ENCODE measurements at places on chromosomes 5 and 9. TPM values are rescaled to one million over a fixed set of nuclear protein-coding genes. Genes with fewer than 3 reads are reported as not detected.
A peak's percentile ranks its signal among the peaks of the same experiment; 100 is the strongest.

- H3K36me3 ChIP-seq: no peaks in the 10 kb centered on the region
- no peaks in the 10 kb centered on the region for H3K27me3 ChIP-seq
- H3K4me1 ChIP-seq: peaks cover 5% of the 10 kb centered on the region
- no peak for DNase-seq
- H3K4me3 ChIP-seq: peak overlapping the region; percentile 30
- H3K27ac ChIP-seq: no peak overlapping the region
Measured at GRCh38 chr9:100111235-100111634, 12.2 kb downstream of the INVS start.

- no peak overlapping the region for H3K4me3 ChIP-seq
- peaks cover 16% of the 10 kb centered on the region for H3K36me3 ChIP-seq
Measured at GRCh38 chr5:80442742-80443141, 34.9 kb downstream of the ZFYVE16 start.

GRCh38 chr9:81604306-81605169, 84.8 kb downstream of the TLE1 start:
- H3K27ac ChIP-seq: peak overlapping the region; percentile 23
- no peak overlapping the region for H3K4me3 ChIP-seq
- no peak for DNase-seq
- H3K36me3 ChIP-seq: peaks cover 23% of the 10 kb centered on the region
- H3K27me3 ChIP-seq: peaks cover 2% of the 10 kb centered on the region

DNA sequence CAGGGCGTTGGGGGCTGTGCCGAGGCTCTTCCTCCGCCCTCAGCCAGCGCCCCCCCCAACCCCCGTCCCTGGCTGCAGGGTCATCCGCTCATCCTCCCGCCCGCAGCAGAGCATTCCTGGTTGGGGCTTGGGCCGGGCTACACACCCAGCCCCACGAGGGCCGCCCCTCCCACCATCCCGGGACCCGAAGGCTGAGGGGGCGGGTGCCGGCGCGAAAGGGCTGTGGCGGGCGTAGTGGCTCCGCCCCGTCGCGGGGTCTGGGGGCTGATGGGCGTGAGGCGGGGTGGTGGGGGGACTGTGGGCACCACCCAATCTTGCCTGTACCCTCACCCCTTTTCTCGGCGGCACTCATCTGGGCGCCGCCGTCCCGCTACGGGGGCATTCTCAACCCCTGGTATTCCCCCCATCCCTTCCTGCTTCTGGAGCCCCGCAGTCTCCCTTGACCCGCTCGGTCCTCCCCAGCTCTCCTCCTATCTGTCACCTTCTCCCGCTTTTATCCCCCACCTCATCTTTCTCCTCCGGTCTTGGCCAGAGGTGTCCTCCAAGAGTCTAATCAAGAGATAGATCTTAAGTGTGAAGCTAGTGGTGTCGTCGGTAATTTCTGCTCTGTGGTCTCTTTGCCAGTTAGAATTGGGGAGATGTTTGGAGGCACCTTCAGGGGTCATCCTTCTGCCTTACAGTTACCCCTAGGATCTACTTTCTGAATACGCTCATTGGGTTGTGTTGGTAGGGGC, 1.6 kb downstream of the FER start:
- peak; percentile 26 for DNase-seq
- H3K27ac ChIP-seq: peak overlapping the region; percentile 96
- peaks cover 22% of the 10 kb centered on the region for H3K4me1 ChIP-seq
- H3K4me3 ChIP-seq: peak overlapping the region; percentile 89

Gene PLCXD3
- polyA plus RNA-seq: not detected

Gene SLC31A1
- polyA plus RNA-seq: 5.8 TPM

Gene SLC4A9
- polyA plus RNA-seq: not detected

- H3K27me3 ChIP-seq: no peaks in the 10 kb centered on the region
- no peak overlapping the region for H3K4me3 ChIP-seq
- DNase-seq: no peak
- H3K4me1 ChIP-seq: no peaks in the 10 kb centered on the region
Measured at GRCh38 chr5:4984461-4984860, 155.7 kb upstream of the ADAMTS16 start.

GRCh38 chr9:79813258-79813638, 241.5 kb downstream of the TLE4 start:
- H3K4me1 ChIP-seq: peaks cover 30% of the 10 kb centered on the region
- H3K27ac ChIP-seq: peak overlapping the region; percentile 45
- H3K36me3 ChIP-seq: no peaks in the 10 kb centered on the region
- peaks cover 4% of the 10 kb centered on the region for H3K27me3 ChIP-seq
- DNase-seq: no peak

DNA sequence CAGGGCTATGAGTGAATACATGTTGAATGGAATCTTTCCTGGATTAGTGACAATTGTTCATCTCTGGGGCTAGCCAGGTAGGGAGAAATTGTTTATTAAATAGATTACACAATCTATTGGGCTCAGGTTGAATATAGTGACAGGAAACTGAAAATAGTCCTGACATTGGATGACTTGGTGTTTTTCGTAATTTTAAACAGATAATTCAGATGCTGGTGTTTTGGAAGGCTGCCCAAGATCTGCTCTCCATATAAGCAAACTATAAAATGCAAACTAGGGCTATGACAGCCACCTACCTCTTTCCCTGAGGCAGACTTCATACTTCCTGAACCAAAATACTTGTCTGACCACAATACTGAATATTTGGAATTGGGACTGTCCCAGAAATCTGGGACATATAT, 99.1 kb downstream of the ENC1 start:
- no peaks in the 10 kb centered on the region for H3K4me1 ChIP-seq
- peaks cover 7% of the 10 kb centered on the region for H3K27me3 ChIP-seq
- no peaks in the 10 kb centered on the region for H3K36me3 ChIP-seq
- no peak overlapping the region for H3K27ac ChIP-seq

Gene TEX10
- polyA plus RNA-seq: 11.3 TPM

Gene SLC9A3
- polyA plus RNA-seq: 0.66 TPM

- H3K36me3 ChIP-seq: no peaks in the 10 kb centered on the region
- H3K4me3 ChIP-seq: peak overlapping the region; percentile 81
- H3K27me3 ChIP-seq: no peaks in the 10 kb centered on the region
- H3K4me1 ChIP-seq: peaks cover 13% of the 10 kb centered on the region
Measured at GRCh38 chr5:119412279-119413227, 39.7 kb upstream of the HSD17B4 start.

GRCh38 chr9:127586537-127586936, 25.5 kb upstream of the STXBP1 start:
- H3K27me3 ChIP-seq: peaks cover 8% of the 10 kb centered on the region
- no peaks in the 10 kb centered on the region for H3K36me3 ChIP-seq
- H3K4me1 ChIP-seq: peaks cover 3% of the 10 kb centered on the region
- no peak overlapping the region for H3K4me3 ChIP-seq

Gene PRR16
- not detected for polyA plus RNA-seq

Gene ZNF169
- polyA plus RNA-seq: 3.7 TPM

Gene PRXL2C
- 12.6 TPM for polyA plus RNA-seq

DNA sequence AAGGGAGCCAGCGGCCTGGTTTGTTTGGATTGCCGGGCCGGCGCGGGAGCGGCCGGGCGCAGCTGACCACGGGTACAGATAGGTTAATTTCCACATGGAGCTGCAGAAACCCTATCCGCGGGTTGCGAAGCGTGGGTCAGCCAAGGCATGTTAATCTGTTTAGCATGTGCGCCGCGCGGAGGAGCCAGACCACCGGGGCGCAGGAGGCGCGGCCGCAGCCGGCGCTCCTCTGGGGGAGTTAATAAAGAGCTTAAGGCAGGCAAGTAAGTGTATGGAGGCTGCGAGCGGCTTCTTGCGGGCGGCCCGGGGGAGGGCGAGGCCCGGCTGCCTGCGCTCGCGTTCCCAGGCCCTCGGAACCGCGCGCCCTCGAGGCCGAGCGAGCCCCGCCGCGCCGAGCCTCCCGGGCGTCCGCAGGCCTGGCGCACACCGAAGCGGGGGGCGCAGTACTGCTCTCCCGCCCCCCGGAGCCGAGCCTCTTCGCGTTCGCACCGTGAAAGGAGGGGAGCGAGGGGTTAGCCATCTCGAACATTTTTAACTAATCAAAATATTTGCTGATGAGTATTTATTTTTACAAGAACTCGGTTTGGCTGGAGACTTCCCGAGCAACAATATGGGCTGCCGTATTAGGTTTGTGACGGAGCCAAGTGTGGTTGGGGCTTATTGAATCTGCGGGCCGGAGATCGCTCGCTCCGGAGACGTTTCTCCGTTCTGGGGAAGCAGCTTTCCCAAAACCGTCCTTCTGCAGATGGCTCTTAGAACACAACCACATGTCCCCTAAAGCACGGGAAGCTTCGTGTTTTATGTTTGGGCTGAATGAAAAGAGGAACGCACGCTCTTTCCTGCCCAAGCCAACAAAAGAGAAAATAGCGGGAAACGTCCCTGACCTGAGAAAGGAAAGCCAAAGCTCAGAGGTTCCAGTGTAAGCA, 28.8 kb downstream of the FOXD1 start:
- no peak overlapping the region for H3K27ac ChIP-seq
- H3K27me3 ChIP-seq: peaks cover 36% of the 10 kb centered on the region
- H3K4me3 ChIP-seq: no peak overlapping the region

Gene ADAMTS16
- polyA plus RNA-seq: not detected

Gene JAK2
- polyA plus RNA-seq: 6.8 TPM

- H3K4me3 ChIP-seq: no peak overlapping the region
- H3K27me3 ChIP-seq: no peaks in the 10 kb centered on the region
- H3K27ac ChIP-seq: no peak overlapping the region
- no peak for DNase-seq
- H3K36me3 ChIP-seq: no peaks in the 10 kb centered on the region
Measured at GRCh38 chr5:35136386-35136785, 88.6 kb upstream of the AGXT2 start.

Gene SYK
- 82.6 TPM for polyA plus RNA-seq

Gene PCDHGB5
- 2.0 TPM for polyA plus RNA-seq

- H3K27ac ChIP-seq: no peak overlapping the region
- no peak for DNase-seq
- no peak overlapping the region for H3K4me3 ChIP-seq
- H3K27me3 ChIP-seq: no peaks in the 10 kb centered on the region
- H3K4me1 ChIP-seq: no peaks in the 10 kb centered on the region
- H3K36me3 ChIP-seq: no peaks in the 10 kb centered on the region
Measured at GRCh38 chr9:127177665-127178265, 55.3 kb upstream of the ANGPTL2 start.

DNA sequence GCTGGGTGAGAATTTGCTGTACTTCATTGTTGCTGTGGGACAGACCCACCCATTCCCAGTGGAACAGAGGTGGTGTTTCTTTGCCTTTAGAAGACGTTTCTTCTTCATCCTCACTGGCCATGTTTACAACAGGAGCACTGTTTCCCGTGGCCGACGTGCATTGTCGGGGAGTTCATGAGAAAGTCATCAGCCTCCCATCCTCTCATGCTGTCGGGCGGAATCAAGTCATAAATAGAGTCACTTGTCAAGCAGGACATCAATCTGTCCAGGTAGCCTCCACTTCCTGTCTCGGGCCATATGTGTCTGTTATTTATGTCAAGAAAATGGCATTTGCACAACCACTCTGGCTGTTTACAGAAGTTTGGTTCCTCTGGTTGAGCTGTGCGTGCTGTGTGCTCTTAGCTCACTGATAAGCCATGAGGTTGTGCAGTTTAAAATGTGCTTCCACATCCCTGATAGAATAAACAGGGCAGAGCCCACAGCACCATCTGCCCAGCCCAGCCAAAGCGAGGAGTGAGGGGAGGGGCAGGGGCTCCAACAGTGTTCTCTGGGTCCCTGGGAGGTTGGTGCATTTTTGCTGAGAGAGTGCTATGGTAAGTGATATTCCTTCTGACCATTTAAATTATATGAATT, 401.9 kb upstream of the IRX2 start:
- H3K4me1 ChIP-seq: no peaks in the 10 kb centered on the region
- H3K4me3 ChIP-seq: no peak overlapping the region
- H3K36me3 ChIP-seq: no peaks in the 10 kb centered on the region
- peaks cover 7% of the 10 kb centered on the region for H3K27me3 ChIP-seq
- H3K27ac ChIP-seq: no peak overlapping the region

Gene JAKMIP2
- 18.4 TPM for polyA plus RNA-seq

DNA sequence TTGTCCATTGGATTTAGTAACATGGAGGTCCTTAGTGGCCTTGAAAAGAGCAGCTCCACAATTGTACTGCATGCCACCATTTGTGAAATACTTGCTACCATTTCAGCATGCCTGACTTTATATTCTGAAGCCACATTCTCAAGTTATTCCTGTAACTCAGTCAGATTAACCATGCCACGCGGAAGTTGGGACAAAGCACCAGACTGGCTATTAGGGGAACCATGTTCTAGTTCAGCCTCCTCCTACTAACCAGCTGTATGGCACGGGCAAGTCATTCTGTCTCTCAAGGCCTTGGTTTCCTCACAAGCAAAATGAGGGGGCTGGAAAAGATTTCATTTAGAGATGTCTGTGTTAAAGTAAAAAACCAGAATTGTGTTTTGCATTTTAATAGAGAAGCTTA, 418.0 kb downstream of the PLK2 start:
- DNase-seq: no peak
- H3K4me1 ChIP-seq: peaks cover 49% of the 10 kb centered on the region
- no peak overlapping the region for H3K27ac ChIP-seq
- H3K36me3 ChIP-seq: no peaks in the 10 kb centered on the region
- H3K27me3 ChIP-seq: no peaks in the 10 kb centered on the region
- H3K4me3 ChIP-seq: no peak overlapping the region

DNA sequence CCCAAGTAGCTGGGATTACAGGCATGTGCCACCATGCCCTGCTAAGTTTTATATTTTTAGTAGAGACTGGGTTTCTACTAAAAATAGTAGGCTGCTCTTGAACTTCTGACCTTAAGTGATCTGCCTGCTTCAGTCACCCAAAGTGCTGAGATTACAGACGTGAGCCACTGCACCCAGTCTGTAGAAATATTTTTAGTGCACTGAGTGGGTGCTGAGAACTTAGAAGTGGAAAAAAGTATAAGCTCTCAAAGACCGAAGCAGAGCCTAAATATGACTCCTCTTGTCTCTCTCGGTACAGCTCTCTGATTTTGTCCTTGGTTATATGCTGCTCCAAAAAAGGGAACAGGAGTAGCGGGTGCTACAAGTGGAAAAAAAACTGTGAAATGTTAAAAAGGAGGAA, 353.8 kb upstream of the IZUMO3 start:
- no peaks in the 10 kb centered on the region for H3K4me1 ChIP-seq
- H3K4me3 ChIP-seq: no peak overlapping the region
- H3K27me3 ChIP-seq: peaks cover 2% of the 10 kb centered on the region
- no peak overlapping the region for H3K27ac ChIP-seq
- H3K36me3 ChIP-seq: no peaks in the 10 kb centered on the region
- DNase-seq: no peak

DNA sequence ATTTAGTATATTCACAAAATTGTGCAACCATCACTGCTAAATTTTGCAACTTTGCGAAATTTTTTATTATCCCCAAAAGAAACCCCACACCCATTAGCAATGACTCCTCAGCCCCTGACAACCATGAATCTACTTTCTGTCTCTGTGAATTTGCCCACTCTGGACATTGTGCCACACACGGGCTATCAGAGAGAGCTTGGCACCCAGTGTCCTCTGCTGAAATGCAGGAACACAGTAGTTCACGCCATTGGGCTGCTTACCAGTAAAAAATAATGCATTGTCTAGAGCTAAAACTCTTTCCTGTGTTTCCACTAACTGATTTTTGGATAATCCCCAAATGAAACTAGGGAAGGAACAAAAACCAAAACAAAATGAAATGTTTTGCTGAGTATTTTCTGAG, 60.0 kb downstream of the HRH2 start:
- no peak overlapping the region for H3K4me3 ChIP-seq
- no peaks in the 10 kb centered on the region for H3K36me3 ChIP-seq
- no peak for DNase-seq
- no peaks in the 10 kb centered on the region for H3K4me1 ChIP-seq
- H3K27me3 ChIP-seq: peaks cover 7% of the 10 kb centered on the region

GRCh38 chr9:127905788-127906191, 6.4 kb upstream of the ST6GALNAC6 start:
- peaks cover 27% of the 10 kb centered on the region for H3K27me3 ChIP-seq
- peak overlapping the region; percentile 100 for H3K27ac ChIP-seq
- H3K4me3 ChIP-seq: peak overlapping the region; percentile 94

Gene CKS2
- polyA plus RNA-seq: 34.4 TPM

GRCh38 chr9:124038239-124038638, 26.7 kb downstream of the LHX2 start:
- no peak overlapping the region for H3K27ac ChIP-seq
- DNase-seq: no peak
- no peak overlapping the region for H3K4me3 ChIP-seq
- peaks cover 27% of the 10 kb centered on the region for H3K27me3 ChIP-seq

All from immature natural killer cell (primary cell).